ENCODE measurements at places on chromosomes 1 and 21.

GRCh38 chr1:154453161-154453560 is 48.0 kb downstream of the IL6R start:
- no peak for DNase-seq

- DNase-seq: peak; percentile 64
Observed at GRCh38 chr1:158685085-158685484, 1.4 kb downstream of the SPTA1 start.

- no peak for DNase-seq
Observed at GRCh38 chr1:54462597-54463258, 56.5 kb upstream of the SSBP3 start.

- no peak for DNase-seq
Observed at GRCh38 chr1:227766015-227766634, 30.9 kb downstream of the SNAP47 start.
